ENCODE measurements at places on chromosomes 4 and X.

GRCh38 chr4:109075621-109076020, 226.8 kb downstream of the COL25A1 start:
- no peak for DNase-seq

- DNase-seq, result no peak
Measured at GRCh38 chr4:177380730-177381287, 61.4 kb downstream of the AGA start.

DNA sequence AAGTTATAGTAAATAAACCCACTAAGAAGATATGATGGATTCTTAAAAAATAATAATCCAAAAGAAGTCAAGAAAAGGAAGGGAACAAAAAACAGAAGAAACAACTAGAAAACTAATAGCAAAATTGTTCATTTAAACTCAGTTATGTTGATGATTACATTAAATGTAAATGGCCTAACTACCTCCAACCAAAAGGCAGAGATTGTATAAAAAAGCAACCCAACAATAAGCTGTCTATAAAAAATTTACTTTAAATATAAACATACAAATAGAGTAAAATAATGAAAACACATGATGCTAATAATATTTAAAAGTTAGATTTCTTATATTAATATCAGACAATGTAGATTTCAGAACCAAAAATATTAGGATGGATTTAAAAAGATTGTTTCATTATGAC, 340.6 kb downstream of the CAMK2D start:
- no peak for DNase-seq

DNA sequence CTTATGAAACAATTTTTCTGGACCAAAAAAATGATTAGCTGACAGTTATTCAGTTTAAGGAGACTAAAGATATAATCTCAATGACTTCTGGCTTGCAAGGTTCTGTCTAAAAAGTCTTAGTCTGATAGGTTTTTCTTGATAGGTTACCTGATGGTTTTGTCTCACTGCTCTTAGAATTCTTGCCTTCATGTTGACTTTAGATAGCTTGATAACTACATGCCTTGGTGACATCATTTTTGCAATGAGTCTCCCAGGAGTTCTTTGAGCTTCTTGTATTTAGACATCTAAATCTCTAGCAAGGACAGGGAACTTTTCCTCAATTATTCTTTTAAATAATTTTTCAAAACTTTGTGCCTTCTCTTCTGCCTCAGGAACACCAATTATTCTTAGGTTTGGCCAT, 1965.3 kb downstream of the ARAP2 start:
- no peak for DNase-seq
